Stimulated activated CD4-positive, alpha-beta T cell treated with anti-CD3 and anti-CD28 coated beads, TNF-alpha, amount 100 ng/mL, for 4 hours (primary cell): ENCODE measurements at places on chromosomes 7 and 10.

DNA sequence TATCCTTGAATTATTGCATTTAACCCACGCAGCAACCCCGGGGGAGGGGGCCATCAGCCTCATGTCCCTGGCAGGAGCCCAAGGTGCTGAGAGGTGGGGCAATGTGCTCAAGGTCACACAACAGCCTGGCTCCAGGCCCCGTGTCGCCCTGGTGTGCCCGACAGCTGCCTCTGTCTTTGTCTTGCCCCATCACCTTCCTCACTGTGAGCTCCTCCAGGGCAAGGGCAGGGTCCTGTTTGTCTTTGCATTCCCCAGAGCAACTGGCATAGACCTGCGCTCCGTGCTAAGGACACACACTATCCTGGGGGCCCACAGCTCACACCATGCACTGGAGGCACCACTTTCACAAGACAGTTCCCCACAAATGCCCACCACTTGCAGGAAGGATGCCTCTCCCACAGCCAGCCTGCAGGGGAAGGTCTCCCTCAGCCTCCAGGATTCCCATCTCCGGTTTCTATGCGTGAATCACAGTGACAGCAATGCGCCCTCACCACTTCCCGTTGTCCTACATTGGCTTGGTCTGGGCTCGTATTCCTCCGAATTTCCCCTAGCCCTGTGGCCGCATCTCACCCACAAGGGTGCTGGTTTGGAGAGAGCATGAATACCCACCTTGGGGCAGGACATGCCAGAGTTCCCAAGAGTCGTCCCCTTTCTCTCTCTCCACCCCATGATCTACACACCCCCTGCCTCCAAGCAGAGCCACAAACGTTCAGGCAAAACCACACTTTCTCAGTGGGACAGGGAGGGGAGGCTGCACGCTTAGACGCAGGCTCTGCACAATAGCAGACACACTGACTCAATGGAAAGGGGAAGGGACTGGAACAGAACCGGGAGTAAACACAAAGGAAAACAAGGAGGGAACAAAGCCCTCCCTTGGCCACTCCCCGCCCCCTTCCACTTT is 10.3 kb downstream of the ITPRIP start:
- DNase-seq = no peak

GRCh38 chr10:55500931-55501559 is 700.0 kb upstream of the PCDH15 start:
- no peak for DNase-seq

- DNase-seq = no peak
Measured at GRCh38 chr10:15658069-15658702, 61.5 kb downstream of the ITGA8 start.

DNA sequence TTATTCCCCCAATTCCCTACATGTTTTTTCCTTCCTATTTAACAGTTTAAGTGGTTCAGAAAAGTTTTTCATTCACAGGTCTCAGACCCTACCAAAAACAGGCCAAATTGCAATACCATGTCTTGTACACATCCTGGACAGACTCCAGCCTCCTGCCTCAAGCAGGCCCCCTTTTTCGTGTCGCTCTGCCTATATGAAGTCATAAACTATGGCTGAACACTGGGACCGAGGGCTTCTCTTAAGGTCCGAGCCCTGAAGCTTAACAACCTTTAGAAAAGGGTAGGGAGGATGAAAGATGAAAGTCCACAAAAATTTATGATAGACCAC is 1.4 kb downstream of the FBXW4 start:
- DNase-seq = no peak

- DNase-seq = no peak
Measured at GRCh38 chr10:131810036-131810804, 90.6 kb upstream of the PPP2R2D start.

DNA sequence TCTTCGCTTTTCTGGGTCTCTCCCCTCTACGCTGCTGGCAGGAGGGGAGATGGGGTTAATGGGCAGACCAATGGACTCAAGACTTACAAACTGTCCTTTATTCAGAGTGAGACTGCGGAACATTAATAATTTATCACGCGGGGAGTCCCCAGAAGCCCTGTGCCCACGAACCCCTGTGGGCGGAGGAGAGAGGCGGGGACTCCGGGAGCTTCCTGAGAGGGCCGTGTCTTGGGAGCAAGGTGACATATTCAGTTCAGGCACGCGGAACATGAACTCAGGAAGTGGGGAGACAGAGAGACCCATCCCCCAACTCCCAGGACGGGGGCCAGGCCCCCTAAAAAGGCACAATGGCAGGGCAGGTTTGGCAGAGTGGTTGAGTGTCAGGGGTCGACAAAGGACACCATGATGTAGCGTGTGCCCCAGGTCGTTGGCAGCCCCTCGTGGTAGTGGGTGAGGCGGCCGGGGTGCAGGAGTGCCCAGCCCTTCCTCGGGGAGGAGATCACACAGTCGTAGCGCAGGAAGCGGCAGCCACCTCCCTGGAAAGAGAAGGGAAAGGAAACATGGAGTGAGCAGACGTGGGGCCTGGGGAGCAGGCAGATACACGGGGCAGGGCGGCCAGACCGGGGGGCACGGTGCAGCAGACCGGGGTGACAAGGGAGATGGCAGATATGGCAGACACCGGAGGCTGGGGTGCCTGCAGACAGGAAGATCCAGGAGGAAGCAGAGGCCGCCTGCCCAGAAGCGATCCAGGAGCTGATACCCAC is 5.2 kb upstream of the MOGAT3 start:
- DNase-seq = no peak

DNA sequence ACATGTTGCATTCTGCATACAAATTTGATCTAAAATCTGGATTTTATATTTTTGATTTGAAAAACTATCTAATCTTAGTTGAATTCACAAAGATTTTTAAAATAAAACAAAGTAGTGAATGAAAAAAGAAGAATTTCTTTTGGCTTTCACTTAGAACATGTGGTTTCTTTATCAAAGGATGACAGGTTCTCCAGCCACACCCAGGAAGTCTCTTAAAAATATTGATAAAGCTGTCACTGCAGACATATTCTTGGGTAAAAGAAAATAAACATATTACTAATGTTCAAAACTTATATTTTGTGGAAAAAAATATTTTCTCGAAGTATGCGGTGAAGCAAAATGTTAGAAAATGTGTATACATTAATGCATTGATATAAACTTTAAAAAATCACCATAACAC is 44.3 kb downstream of the ARL4A start:
- no peak for DNase-seq

DNA sequence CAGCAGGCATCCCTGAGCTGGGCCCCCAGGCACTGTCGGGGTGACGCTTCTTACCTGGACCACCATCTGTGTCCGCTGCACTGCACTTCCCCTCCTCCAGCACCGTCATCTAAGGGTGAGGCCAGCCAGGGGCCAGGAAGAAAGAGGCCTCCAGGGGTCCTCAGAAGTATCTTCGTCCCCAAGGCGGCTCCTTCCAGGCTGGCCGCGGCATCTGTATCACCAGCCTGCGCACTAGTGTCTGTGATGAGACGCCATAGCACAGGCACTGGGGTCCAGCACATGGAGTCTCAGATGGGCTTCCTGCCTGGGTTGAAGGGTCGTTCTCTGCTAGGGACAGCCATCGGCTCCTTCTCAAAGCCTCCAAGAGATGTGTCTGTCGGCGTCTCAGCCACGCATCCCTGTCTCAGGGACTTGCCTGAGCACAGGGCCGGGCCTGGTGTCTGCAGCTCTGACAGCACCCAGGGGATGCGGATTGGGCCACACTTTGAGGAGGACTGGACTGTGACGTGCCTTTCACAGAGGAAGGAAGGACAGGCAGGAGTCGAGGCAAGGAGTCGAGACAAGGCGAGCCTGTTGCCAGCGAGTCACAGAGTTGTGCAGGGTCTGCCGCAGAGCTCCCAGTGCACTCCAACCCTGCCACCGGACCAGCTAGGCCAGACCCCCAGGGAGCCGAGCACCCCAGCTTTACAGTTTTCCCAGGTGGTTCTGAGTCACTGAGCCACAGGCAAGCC is 101.5 kb upstream of the DIP2C start:
- DNase-seq = no peak

DNA sequence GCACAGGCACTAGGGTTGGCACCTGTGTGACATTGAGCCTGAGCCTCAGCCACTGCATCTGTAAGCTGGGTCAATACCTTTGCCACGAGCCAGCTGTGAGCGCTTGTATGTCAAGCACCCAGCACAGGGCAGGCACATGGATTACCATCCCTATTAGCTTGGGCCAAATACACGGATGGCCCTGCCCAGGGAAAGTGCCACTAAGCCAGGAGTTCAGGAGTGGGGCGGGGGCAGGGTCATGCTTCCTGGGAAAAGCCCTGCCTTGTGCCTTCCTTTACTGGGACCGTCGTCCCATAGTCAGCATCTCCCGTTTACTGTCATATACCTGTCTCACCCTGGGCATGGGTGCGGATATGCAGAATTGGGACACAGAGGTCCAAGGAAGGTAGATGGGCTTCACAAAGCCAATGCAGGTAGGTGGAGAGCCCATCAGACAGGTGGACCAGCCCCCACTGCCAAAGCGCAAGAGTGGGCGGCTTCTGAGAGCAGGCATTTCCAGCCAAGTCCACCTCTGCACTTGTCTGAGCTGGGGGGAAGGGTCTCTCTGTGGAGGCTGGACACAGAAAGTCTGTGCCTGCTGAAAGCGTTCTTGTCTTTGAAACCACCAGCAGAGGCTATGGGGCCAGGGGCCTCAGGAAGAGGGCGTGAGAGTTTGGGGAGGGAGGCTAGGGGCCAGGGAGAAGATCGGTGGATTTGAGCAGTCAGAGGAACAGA is 72.6 kb downstream of the VWA2 start:
- no peak for DNase-seq

DNA sequence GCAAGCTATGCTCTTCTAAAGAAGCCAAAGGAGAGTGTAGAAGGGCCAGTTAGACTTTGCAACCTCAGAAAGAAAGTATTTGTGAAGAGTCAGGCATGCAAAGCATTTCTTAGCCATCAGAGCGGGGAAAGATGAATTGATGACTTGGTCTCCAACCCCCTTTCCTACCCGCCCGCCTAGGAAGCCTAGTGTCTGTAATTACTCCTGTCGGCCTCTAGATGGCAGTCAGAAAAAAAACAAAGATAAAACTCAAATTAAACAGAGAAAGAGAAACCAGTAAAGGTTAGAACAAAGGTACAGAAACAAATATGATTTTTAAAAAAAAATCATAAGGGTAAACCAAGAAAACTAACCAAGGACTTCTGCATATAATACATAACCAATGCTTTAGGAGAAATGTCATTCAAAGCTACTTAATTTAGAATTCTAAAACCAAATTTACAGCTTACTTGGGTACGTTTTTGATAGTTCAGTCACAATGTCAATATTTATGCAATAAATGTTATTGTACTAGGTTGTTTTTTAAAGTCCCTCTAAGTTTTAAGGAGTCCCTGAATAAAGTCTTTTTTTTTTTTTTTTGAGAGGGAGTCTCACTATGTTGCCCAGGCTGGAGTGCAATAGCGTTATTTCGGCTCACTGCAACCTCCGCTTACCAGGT is 97.6 kb downstream of the LYZL1 start:
- no peak for DNase-seq

GRCh38 chr10:6395606-6396005 is 184.5 kb downstream of the PRKCQ start:
- DNase-seq = no peak

DNA sequence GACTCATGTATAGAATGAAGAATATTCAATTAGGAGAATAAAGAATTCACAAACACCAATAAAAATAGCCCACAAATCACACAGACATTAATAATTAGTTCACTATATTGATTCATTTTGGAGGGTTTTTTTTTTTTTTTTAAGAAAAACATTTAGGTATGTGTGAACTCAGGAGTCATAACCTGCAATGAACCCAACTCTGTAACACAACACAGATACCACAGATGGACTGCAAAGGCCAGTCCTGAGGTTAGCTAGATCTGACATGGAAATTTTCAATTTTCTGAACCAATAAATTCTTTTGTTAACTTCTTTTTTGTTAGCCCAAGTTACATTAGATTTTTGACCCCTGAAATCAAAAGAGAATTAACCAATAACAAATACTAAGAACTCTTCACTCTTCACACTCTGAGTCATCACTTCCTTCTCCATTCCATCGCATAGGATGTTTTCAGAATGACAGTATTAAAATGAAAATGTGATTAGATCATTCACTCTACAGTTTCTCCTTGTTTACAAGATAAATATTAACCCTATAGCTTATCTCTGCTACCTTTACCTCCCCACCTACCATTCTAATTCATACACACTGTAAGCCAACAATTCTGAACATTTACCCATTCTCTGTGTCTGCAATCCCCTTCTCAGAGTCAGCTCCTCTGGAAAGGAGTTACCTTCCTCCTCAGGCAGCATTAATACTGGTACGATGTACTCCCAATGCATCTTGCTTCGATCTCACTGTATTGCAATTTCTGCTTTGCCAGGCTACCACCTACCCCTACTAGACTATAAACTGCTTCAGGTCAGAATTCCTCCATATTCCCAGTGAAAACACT is 141.5 kb downstream of the LRRN3 start:
- no peak for DNase-seq

DNA sequence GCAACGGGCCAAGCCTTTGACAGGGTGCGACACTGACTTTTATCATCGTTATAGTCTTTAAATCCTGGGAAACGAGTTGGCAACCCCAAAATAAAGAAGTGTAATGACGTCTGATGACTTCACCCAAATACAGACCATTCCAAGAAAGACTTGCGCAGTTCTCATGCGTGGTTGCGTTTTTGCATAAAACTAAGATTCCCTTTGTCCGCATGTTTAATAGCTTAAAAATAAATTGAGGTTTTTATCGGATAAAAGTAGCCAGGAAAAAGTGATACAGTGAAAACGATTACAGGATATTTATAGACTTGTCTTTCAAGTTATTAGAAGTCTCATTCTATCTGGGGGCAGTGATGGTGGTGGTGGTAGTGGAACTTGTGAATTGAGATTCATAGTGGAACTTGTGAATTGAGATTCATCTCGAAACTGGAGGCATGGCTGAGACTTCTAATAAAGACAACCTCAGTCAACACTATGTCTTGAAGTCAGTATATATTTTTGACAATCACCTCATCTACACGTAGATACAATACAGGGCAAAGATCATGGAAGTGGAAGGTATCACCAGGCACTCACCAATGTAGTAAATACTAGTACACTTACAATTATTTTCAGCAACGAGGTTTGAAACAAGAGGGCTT is 1.2 kb upstream of the NAMPT start:
- no peak for DNase-seq

- DNase-seq = no peak
Measured at GRCh38 chr10:2895594-2896196, 171.7 kb upstream of the PFKP start.

DNA sequence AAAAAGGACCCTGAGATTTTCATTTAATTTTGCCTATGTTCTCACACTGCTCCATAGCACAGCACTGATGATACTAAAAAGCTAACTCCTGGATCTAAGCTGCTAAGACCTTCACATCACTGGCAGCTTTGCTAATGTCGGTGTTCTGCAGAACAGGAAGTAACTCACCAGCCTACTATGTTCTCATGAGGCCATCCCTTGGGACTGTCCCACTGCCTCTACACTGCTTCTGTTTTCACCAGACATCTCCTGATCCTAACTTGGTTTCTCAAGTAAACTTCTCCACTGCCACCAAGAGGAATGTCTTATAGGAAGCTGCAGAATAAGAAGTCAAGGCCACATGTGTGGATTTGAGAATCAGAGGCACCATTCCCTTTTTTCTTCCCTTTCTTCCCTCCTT is 15.1 kb downstream of the HTR7 start:
- DNase-seq = no peak

- DNase-seq = no peak
Measured at GRCh38 chr10:23174977-23175512, 17.1 kb upstream of the PTF1A start.
